ENCODE measurements at places on chromosomes 6 and 20.

GRCh38 chr20:13396826-13397225 lies 175.8 kb downstream of the ISM1 start:
- DNase-seq = no peak

DNA sequence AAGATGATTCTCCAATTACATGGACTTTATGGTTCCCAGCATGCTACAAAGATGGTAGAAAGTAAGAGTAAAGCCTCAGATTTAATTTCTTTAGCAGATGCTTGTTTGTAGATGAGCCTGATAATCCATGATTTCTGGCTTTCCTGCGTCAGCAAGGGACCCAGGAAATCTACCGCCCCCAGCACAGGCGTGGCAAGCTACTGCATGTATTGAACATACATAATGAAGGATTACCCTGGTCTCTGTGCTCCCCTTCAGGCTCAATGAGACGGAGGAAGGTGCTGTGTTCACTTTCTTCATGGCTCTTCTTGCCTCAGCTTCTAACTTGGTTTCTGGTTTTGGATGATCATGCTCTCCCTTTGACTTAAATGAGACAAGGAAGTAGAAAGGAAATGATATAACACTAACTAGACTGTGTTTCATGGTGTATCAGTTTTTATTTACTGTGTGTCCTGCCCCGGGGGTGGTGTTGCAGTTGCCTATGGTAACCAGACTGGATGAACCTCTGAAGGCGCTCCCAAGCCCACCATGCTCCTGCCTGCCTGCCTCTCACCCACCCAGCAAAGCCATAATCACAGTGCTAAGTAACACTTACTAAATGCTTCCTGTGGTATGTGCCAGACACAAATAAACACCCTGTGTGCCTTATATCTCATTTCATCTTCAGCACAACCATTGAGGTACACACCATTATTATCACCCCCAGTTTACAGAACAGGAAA lies 17.9 kb downstream of the GCM1 start:
- no peak for DNase-seq

- DNase-seq = no peak
Observed at GRCh38 chr20:19594896-19595295, 163.2 kb upstream of the RIN2 start.

GRCh38 chr20:50895111-50895830 lies 36.0 kb downstream of the ADNP start:
- no peak for DNase-seq

- no peak for DNase-seq
Observed at GRCh38 chr6:45275358-45275757, 52.8 kb upstream of the RUNX2 start.

GRCh38 chr6:138569970-138570724 lies 70.9 kb upstream of the NHSL1 start:
- DNase-seq = no peak

DNA sequence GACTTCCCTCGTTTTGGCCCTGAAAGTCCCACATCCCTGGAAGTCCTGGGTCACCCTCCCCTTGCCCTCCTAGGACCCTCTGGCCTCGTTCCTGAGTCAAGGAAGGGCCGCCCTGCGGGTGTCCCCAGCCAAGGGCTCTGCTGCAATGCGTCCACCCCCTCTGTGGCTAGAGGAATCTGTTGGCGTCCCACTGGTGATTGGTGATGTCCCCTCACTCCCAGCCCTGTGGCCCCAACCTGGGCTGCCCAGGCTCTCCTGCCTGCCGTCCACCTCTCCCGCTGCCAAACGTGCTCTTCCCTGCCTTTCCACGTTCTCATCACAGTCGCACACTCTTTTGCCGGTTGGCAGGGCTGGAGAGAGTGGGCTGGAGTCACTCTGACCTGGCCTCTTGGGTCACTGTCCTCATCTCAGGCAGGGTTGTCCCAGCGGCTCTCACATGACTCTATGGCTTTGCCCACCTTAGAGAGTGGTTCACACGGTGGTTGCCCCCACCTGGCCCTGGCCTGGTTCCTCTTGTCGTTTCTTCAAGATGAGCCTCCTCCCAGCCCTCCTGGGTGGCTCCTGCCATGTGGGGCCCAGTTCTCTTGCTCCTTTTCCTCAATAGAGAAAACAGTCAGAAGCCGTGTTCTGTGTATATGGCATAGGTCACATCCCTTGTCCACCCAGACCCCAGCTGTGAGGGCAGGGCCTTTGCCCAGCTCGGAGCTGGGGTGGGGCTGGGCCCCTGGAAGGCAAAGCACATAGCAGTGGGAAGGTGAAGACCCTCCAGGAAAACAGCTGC lies 100.9 kb downstream of the TMEM242 start:
- DNase-seq = no peak

- DNase-seq = no peak
Observed at GRCh38 chr6:168418711-168419121, 22.3 kb upstream of the SMOC2 start.

DNA sequence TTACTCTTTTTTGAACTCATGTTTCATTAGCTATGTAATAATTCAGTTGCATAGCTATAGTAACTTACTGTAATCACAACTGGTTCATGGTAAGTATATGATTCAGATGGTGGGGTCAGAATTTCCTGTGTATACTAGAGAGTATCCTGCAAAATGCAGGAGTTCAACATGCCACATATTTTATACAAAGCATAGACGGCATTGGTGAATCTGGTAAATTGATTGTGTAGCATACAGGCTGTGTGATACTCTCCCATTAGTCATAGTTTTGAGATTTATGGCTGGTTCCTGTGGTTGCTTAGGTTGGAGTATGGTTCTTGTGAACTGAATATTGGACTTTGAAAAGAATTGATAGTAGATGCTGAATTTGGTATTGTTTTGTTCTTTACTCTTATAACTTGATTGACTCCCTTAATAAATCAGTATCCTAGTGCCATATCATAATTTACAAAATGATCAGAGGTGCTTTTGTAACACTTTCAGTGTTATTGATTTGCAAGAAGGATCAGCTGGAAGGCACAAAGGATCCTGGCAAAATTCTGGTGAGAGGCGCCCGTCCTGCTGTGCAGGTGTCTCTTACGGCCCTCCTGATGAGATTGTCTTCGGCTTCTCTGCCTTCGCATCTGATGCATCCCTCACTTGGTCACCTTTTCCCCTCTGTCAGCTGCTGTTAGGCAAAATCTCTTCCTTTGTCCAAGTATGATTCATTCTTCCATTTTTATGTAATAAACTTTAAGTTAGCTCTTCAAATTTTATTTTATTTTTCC lies 22.6 kb downstream of the SNX9 start:
- peak; percentile 77 for DNase-seq

GRCh38 chr6:109655761-109656262 lies 35.2 kb downstream of the AK9 start:
- peak; percentile 62 for DNase-seq

- no peak for DNase-seq
Observed at GRCh38 chr6:87858440-87858839, 156.4 kb upstream of the AKIRIN2 start.
